ENCODE measurements at places on chromosomes 3 and 15.

DNA sequence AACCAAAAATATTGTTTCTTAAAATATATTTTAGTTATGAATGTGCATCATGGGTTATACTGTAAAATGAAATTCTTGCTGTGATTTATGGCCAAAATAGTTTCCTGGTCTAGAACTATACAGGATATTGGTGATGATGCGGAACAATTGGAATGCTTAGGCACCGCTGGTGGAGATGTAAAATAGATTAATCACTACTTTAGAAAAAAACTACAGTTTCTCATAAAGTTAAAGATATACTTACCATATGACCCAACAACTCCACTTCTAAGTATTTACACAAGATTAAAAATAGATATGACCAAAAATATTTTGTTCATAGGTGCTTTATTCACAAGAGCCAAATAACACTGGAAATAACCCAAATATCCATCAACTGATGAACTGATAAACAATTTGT is 126.7 kb downstream of the TUSC7 start:
- DNase-seq: no peak

- no peak for DNase-seq
These were observed 1066.5 kb downstream of the PLOD2 start for GRCh38 chr3:145094355-145094941.

DNA sequence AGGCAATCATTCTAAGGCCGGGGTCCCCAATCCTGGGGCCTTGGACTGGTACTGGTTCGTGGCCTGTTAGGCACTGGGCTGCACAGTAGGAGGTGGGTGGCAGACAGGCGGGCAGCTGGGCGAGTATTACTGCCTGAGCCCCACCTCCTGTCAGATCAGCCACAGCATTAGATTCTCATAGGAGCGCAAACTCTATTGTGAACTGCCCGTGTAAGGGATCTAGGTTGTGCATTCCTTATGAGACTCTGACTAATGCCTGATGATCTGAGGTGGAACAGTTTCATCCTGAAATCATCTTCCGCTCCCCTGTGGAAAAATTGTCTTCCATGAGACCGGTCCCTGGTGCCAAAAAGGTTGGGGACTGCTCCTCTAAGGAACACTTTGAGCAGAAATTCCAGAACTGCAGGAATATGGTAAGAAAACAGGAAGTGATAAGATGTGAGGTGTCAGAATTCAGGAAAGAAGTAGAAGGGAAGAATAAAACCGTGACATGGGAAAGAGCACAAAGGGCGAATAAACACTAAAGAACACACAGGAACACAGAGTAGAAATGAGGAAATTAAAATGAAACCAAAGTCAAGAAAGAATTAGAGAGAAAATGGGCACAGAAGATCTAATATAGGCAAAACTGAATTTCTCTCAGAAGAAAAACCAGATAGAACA is 57.6 kb downstream of the PDCD6IP start:
- no peak for DNase-seq

DNA sequence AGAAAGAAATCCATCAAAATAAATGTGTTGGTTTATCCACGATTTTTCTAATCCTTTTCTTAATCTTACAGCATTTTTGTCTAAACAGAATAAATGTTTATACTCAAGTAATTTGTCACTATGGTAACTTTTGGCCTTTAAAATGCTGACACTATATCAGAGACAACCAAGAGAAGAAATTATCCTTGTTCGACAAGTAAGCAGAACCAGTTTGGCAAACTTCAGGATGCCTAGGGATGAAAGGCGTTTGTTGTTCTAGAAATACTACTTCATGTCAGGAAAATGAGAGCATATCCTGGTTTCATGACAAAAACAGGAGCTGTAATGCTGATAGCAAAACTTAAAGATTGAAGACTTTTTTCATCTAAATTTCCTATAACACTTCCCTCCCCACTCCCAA is 308.0 kb upstream of the ATP11B start:
- no peak for DNase-seq

DNA sequence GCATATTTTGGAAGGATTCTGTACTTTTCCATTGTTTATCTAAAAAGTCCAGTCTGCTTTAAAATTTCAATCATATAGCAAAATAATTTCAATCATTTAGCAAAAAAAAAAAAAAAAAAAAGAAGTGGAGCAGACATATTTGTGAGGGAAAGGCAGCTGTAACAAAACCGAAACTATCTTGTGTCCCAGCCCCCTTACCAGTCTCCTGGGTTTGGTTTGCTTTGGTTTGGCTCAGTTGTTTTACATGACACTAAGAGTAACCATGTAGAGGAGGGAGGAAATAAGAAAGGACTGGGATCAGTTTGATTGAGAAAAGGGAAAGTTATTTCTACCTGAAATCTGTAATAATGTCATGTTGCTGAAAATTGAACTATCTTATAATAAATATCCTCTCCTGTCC is 158.8 kb upstream of the GADL1 start:
- DNase-seq: no peak
